Panc1 (cell line): ENCODE measurements at places on chromosomes 5 and 9.

DNA sequence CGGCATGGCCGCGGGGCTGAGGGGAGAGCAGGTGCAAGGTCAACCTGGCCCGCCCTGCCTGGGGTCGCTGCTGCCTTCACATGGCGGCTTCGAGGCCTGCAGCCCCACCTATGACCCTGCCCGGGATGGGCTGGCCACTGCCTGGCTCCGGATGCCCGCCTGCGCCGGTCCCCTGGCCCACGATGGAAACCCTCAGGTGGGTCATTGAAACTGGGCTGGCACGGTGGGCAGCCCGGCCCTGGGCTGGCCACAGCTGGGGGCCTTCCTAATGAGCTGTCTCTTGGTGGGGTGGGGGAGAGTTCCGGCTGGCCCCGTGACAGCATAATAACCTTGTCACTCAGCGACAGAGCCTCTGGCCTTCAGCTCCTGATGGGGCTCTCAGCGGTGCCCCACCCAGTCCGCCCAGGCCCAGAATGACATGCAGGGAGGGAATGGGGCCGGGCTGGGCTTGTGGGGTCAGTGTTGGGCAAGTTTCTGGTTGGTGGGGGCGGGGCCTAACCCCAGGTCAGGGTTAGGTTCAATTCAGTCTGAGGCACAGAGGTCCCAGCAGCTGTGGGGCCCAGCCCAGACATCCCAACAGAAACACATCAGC lies at the start of gene CCDC187:
Gene CCDC187 (minus strand): TSS at position 270 of the 592 bp plus-strand sequence. CDS start 264 bp downstream, at position 6.
- no peak for DNase-seq

DNA sequence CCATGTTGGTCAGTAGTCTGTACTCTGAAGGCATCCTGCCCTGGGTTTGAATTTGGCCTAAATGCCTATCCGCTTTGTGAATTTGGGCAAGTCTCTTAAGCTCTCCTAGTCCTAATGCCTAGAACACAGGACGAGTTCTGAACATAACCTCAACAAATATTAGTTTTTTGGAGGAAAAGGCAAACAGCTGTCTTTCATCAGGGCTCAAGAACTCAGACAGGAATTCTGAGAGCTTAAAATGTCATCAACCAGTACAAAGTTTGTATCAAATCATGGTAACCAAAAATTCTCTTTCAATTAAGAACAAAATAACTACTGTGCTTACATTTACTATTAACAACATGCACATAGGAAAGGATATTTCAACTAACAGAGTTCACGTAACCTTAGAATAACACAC lies 182.5 kb upstream of the PPP1R2B start:
- no peak for DNase-seq

DNA sequence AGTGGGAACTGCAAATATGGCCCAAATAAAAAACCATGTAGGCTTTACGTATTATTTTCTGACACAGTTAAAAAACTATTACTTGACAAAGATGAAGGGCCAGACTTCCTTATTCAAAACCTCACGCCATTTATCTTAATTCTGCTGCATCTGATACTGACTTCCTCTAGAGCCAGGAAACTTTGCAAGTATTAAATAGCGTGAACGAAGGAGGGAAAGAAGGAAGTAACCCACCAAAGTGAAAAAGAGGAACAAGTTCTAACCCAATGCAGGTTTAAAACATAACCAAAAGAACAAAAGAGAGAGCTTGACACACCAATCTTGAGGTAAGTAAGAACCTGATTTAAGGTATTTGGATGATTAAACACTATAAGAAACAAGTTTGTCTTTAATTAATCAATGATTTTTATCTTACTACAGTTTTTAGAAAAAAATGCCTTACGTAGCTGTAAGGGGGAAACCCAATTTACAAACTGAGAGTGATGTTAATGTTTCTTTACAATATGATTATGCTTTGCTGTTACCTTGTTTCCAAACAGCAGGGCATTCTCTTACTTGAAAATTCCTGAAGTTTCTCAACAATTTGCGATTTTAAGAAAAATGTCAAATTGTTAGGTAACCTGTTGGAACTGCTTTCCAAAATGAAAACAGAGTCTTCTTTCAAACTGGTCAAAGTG lies at the start of gene GAPT:
Gene GAPT (plus strand): TSS at position 220 of the 677 bp plus-strand sequence. CDS start 3,102 bp downstream, outside the sequence.
- no peak for DNase-seq

DNA sequence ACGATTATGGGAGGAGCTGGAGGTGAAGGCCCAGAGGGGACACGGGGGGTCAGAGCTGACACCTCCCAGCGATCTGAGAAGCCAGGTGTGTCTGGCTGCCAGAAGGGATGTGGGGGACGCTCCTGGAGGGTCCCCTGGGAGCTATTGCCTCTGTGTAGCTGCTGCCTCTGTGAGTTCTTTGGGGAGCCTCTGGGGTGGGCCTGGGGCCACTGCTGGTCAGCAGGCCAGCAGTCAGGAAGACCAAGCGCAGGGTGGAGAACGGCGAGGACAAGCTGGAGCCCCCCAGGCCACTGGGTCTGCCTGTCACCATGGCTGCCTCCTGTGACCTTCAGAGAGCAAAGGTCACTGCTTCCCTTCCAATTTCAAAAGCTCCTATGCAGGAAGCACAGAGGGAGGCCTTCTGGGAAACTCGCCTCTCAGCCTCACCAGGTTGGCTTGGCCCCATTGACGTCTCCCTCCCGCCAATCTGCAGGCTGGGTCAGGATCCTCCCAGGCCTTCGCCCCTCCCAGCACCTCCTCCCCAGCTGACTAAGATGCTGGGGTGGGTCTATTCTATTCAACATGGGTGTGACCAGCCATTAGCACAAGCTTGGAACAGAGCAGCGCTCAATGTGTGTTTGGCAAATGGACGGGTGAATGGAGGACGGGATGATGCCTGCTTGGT lies 126.4 kb downstream of the GAPVD1 start:
- no peak for DNase-seq

DNA sequence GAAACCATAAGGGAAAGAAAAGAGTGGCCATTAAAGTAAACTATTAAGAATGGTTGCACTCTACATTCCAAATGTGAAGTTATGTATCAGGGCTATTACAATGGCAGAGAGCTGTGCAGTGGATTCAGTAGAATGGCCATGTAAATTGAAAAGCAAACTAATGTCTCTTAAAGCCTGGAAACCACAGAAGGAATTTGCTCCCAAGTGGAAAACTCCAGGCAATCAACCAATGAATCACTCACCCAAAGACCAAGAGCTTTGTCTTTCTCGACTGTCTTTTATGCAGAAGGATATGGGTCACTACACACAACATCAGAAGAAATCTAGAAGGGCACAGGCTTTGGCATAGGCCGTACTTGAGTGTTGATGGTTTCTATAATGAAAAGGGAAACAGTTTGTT lies 114.9 kb downstream of the TLE1 start:
- DNase-seq, result no peak

DNA sequence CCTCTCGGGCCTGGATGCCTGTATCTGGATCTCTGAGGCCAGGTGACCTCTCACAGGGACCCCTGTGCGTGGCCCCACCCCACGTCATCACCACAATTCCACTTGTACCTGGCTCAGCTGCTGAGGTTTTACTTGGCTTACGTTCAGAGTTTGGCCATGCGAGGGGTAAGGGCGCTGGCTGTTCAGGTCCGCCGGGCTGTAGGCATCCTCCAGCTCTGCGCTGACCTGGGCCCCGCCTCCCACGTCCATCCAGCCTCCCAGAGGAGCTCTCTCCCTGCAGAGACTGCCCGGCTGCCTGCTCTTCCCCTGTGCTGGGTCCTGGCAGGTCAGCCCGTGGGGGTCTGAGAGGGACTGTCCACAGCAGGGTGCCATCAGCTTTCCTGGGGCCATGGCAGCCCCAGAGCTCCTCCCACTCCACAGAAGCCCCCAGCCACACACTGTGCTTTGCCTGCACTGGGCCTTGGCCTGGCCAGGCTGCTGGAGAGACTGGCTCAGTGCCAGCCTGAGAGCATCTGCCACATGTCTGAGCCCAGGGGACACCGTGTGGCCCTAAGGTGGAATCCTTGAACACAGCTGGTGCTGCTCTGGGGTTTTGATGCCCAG lies 43.6 kb downstream of the SLC6A3 start:
- no peak for DNase-seq

DNA sequence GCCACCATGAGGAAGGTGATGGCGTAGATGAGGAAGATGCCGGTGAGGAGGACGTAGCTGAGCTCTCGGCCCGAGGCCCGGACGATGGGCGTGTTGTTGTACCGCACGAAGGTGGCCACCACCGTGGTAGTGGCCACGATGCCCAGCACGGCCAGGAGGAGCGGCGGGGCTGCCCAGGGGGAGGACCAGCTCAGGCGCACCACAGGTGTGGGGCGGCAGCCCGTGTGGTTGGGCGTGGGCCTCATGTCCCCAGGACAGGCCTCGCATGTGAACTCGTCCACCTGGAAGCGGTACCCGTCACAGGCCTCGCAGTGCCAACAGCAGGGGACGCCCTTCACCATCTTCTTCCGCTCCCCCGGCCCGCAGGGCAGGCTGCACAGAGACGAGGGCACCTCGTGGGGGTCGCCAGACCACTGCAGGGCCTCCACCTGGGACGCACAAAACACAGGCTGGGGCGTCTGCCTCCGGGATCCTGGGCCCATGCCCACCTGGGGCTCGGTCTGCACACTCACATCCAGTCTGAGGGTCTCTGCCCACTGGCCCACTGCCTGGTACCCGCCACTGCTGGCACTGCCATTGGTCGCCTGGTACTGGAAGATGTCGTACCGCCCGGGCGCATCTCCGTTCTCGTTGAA lies 8.7 kb downstream of the GRM6 start:
- no peak for DNase-seq

GRCh38 chr9:16715404-16715803 lies 155.1 kb downstream of the BNC2 start:
- no peak for DNase-seq

- DNase-seq, result no peak
Measured at GRCh38 chr5:59767681-59768151, 125.8 kb downstream of the PDE4D start.

DNA sequence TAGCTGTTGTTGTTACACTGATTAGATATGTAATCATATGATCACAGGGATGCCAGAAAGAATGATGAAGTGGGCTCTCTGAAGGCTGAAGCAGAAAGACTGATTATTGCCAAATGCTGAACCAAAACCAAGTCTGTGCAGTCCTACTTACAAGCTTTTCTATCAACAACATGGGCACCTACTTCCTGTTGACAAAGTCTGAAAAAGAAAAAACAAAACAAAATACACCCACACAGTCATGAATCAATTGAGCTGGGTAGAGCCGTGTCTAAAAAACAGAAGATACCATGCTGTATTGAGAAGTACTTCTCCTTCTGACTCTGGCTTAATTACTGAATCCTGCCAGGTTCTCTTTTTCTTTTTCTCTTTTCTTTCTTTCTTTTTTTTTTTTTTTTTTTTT lies 363.4 kb downstream of the RAB3C start:
- no peak for DNase-seq
